ENCODE measurements at places on chromosomes 12 and 14.

DNA sequence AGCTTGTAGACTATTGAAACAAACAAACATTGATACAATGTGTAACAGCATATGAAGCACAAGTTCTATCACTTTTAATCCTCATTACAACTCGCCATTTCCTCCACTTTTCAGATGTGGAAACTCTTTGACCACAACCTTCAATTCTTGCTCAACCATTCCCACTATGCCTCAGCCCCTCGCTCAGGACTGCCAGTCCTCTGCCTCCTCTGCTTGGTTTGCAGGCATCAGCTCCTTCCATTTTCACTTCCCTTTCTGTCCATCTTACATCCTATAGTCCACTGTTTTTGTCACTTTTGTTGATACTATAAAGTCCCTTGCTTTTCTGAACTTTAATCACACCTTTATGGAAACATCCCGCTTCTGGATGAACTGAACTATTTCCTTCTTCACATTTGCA is 28.2 kb upstream of the CD27 start:
- peak; percentile 75 for DNase-seq

- DNase-seq: no peak
Observed at GRCh38 chr12:19620222-19620621, 180.9 kb downstream of the AEBP2 start.

DNA sequence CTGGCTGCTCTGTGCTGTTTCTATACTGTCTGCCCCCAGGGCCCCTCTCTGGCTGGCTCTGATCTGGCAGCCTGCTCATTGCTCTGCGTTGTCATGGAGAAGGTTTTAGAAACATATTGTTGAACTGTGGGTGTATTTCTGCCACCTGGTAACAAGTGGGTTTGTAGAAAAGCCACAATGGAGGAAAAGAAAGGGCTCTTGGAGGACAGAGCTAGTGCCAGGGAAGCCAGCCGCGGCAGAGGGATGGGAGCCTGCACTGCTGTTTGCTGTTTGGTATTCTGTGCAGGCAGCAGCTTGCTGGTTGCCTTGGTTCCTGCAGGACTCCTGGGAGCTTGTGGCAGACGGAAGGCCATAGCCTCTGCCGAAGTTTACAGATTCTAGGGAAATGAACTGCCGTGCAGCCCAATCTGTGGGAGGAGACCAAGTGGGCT is 15.1 kb downstream of the CCDC177 start:
- no peak for DNase-seq

- no peak for DNase-seq
Observed at GRCh38 chr12:49342914-49343731, 3.6 kb upstream of the DNAJC22 start.

GRCh38 chr14:52895000-52895399 is 55.9 kb downstream of the FERMT2 start:
- DNase-seq: no peak

GRCh38 chr14:35229792-35230089 is 62.4 kb upstream of the PSMA6 start:
- no peak for DNase-seq

DNA sequence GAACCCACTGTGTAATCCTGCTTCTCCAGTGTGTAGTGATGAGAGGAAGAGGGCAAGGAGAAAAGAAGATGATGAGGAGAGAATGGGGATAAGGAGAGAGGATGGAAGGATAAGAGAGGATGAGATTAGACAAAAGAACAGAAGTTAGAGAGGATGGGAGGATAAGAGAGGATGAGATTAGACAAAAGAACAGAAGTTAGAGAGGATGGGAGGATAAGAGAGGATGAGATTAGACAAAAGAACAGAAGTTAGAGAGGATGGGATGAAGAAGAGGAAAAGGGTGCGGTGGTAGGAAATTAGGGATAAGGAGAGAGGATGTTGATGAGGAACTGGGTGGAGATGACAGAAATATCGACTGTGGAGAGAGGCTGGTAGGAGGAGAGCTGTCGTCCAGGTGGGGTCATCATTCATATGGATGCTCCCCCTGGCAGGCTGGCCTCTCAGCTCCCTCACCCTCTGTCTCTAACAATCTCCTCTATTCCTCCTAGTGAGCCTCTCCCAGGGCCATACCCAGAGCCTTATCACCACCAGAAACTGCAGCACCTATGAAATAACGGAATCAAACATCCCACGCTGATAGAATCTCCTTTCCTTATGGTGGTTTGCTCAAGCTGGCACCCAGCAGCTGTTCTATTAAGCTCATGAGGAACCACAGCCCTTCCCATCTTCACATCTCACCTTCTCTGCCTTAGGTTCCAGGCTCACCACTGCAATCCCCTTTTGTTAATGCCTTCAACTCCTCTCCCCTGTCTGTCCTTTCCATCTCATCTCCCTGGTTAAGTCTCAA is 6.0 kb upstream of the CIROP start:
- DNase-seq: no peak

- no peak for DNase-seq
Observed at GRCh38 chr14:57755018-57755521, 110.8 kb downstream of the SLC35F4 start.

DNA sequence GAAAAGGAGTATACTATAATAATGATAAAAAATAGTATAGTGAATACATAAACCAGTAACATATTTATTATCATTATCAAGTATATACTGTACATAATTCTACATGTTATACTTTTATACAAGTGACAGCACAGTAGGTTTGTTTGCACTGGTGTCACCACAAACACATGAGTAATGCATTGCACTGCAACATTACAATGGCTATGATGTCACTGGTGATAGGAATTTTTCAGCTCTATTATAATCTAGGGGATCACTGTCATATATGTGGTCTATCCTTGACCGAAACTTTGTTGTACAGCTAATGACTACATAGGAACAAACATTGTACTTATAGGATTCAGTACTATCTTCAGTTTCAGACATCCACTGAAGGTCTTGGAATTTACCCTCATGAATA is 165.8 kb upstream of the SYT1 start:
- DNase-seq: no peak

DNA sequence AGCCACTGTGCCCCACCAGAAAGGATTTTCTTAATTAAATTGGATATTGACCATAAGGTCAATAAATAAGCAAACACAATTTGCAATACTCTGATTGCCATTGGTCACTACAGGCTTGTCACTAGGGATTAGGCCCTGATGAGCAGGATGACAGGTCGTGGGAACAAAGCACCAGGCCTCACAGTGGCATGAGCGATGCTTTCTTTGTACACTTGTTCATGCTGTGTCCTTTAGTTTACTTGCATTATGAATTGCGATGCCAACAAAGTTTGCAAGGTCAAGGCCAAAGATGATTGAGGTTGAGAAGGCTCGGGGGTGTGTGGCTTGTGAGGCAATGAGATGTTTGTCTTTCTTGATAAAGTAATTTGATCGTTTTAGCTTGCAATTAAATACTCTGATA is 136.0 kb downstream of the TTC8 start:
- no peak for DNase-seq

GRCh38 chr12:112344220-112344619 is 38.0 kb downstream of the HECTD4 start:
- no peak for DNase-seq

DNA sequence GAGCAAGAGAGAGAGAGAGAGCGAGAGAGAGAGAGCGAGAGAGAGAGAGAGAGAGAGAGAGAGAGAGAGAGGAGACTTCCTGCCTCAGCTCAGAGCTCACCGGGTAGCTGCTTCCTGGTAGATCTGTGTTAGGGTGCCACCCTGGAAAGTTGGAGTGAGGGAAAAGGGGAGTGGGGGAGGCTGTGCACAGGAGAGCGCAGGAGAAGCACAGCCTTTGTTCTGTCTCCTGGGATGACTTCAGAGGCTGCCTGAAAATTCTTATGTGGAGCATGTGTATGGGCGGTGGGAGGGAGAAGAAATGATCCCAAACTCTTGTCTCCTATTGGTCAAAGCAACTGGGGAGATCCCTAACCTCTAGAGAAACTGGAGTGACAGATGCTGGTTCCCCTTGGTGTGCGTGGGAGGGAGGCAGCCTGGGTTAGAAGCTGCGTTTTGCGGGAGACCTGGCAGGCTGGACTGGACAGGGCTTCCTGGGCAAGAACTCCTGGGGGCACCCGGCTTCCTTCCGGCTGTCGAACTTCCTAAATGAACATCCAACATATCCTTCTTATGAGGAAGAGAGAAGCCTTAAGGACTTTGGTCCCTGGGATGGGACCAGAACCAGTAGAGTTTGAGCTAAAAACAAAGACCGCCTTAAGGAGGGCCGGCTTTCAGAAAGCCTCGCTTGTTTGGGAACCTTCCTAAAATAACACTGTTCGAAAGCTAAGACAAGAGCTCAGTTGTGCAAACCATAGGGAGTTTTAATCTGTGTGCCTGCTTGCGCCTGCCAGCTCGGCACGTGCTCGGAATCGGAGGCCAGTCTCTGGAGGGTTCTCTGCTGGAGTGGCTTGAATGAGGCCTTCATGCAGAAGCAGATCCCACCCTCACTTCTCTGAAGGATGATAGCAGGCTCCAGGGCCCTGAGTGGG is 30.4 kb upstream of the BEGAIN start:
- DNase-seq: peak; percentile 75

GRCh38 chr12:102596031-102596430 is 115.7 kb upstream of the IGF1 start:
- no peak for DNase-seq
